ENCODE measurements at places on chromosomes 6 and 20.

DNA sequence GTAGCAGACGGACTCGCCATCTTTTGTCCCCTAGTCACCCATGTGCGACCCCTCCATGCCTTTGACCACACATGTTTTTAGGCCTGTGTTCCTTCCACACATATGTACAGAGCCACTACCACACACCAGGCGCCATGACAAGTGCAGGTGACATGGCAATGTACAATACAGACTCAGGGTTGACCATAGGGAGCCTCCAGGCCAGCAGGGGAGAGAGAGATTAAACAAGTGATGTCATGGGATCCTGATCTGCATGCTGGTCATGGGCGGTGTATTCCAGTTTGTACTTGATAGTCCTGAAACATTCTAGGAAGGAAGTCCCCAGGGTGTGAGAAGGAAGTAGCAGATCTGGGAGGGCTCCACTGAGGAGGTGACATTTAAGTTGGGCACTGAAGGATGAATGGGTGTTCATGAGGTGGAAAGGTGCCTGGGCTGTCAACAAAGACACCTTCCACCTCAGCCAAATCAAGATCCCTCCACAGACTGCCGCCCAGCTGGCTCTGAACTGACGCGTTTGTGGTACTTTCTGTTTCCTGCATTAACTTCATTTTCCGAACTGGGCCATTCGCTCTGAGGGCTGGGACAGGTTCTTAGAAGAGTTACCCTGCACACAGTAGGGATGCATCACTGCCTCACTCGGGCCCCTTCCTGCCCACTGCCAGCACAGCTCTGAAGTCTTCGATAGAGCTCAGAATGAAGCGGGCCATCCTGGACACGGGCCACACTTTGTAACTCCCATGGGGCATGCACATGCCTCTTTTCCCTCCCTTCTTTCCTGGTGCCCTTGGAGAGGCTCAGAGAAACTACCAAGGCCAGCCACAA lies 94.0 kb downstream of the NOL4L start:
- DNase-seq, result no peak

GRCh38 chr6:71466362-71466761 lies 177.8 kb downstream of the OGFRL1 start:
- DNase-seq, result no peak

GRCh38 chr6:103042336-103042735 lies 1648.8 kb downstream of the GRIK2 start:
- no peak for DNase-seq

DNA sequence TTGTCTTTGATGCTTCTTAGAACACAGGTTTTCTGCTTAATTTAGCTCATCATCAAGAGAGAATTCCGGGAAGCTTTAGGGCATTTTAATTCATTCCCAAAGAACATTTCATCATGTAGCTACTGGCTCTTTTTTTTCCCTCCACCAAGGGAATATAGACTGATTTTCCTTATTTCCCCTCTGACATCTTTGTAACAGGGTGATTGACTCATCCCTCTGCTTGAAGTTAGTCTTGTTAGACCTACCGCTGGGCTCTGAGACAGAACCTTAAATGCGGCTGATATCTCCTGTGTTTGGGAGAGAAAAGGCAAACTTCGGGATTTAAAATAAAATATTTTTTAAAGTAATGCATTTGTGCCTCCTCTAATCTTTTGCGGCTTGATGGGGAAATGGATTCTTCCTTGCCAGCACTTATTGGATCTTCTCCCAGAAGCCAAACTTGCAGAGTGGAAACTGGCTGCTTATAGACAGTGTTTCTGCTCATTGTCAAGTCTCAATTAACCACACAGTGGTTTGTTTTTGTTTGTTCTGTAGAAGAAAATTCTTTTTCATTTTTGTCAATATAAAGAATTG lies 272.7 kb upstream of the PLCB4 start:
- DNase-seq, result no peak

DNA sequence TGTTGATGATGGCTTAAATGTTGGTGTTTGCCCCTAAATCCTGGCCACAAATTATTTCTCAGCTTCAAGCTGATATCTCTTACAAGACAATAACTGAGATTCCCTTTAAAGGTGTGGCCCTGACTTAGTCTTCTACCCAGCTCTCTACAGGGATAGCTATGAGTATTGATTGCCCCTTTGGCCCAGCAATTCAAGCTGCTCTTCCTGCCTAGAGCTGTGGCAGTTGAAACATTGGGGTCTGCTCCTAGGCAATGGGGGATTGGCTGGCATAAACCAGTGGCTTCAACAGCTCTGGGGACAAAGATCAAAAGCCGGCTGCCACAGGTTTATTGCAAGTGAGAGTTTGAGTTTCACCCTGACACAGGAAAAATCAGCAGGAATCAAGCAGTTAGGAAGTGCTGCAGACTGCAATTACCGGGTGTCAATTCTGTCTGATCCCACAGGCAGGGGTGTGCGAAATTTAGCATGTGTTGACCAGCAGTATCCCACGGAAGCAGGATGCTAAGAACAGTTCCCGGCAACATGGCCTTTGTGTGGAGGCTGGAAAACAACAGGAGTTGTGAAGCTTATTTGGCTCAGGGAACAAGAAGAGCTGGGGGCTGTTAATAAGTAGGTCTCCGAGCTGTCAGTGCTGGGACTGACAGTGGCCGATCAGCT lies 66.2 kb upstream of the IYD start:
- no peak for DNase-seq

DNA sequence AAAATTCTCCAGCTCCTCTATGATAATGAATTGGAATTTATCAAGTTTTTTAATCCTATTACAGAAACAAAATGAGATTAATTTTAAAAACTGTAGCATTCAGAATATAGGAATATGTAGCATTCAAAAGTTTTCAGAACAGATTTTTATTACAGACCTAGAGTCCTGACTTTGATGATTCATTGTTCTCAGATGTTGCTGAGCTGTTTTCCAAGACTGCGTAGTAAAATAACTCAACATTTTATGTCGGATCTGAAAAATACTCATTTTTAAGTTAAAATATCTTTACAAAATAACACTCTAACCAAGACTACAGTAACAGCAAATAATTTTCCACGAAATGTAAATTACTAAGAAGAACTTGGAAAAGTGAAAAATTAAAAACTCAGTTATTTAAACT lies 67.1 kb downstream of the SYCP2 start:
- no peak for DNase-seq

All from stimulated activated CD8-positive, alpha-beta memory T cell treated with anti-CD3 and anti-CD28 coated beads, Interleukin-7, amount 100 ng/mL, for 1 hour (primary cell).